ENCODE measurements at places on chromosomes 7 and 10.

DNA sequence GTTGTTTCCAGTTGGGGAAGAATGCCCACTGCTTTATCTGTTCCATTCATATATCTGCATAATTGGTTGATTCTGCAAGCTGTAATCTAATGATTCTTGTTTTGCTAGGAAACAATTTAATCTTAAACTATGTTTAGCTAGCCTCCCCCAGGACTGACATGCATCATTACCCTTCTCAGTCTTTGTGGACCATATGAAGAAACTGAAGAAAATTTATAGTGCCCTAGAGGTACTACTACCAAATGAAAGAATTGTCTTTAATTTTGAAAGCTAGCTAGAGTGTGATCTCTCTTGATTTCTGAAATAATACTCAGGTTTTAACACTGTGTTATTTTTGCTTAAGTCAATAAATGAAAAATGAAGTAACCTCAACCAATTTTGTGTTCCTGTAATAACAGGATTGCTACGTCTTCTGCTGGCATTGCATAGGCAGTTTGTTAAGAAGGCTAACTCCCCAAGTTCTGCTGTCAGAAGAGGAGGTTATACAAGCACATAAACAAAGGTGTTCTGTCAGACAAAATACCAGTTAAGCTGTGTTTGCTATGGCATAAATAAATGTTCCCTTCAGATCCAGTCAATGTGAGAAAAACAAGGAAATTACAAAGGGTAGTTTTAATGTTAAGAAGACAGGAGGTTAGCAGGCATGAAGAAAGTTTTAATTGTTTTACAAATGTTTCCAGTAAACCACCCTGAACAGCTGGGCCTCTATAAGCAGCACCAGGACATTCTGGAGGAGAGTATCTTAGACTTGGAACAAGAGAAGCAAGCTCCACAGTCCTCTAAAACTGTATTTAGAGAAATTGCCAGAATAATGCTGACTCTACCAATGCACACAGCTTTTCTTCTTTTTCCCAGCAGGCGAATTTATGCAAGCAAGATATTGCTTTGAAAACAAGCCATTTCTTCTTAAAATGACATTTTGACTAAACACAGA is 90.3 kb upstream of the CTTNBP2 start:
- no peak for DNase-seq

- DNase-seq, result no peak
Measured at GRCh38 chr10:44963772-44964633, 4.4 kb downstream of the RASSF4 start.

DNA sequence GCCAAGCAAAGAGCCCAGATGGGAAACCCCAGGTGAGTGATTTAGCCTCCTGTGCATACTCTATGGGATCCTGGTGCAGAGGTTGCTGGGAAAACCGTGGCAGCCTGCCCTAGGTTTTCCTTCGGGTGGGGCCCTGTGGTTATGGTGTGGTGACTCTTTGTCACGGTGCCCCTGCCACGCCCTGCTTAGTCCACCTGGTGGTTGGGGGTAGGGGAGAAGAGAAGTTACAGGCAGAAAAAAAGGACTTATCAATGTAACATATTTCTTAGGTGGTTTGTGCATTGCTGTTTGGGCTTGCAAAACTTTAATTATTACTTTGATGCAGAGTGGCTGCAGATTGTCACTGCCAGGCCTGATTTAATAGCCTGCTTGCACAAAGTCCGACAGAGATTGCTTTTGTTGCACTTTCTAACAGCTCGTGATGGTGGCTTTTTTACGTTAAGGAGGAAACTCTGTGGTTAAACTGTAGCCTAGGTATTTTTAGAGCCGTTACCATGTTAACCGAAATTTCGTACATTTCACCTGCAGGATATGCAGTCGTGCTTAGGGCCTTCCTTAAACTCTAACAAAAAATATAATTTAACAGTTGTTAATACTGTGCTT is 197.4 kb downstream of the RNLS start:
- DNase-seq, result no peak

DNA sequence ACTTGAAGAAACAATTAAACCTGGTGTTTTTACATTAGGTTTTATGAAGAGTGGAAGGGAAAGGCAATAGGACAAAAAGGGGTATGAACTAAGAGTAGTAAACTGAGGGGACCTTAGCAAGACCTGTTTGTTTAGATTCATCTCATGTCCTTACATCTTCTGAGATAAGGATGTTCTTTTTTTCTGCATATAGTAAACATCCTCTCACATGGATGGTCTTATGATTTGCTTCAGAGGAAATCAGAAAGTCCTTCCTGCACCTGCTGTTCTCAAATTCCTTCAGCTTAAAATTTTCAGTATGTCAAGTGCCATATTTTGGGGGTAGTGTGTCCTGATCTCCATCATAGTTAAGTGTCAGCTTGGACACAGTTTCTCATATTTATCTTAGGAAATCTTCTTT is 232.6 kb downstream of the ADK start:
- DNase-seq, result no peak

DNA sequence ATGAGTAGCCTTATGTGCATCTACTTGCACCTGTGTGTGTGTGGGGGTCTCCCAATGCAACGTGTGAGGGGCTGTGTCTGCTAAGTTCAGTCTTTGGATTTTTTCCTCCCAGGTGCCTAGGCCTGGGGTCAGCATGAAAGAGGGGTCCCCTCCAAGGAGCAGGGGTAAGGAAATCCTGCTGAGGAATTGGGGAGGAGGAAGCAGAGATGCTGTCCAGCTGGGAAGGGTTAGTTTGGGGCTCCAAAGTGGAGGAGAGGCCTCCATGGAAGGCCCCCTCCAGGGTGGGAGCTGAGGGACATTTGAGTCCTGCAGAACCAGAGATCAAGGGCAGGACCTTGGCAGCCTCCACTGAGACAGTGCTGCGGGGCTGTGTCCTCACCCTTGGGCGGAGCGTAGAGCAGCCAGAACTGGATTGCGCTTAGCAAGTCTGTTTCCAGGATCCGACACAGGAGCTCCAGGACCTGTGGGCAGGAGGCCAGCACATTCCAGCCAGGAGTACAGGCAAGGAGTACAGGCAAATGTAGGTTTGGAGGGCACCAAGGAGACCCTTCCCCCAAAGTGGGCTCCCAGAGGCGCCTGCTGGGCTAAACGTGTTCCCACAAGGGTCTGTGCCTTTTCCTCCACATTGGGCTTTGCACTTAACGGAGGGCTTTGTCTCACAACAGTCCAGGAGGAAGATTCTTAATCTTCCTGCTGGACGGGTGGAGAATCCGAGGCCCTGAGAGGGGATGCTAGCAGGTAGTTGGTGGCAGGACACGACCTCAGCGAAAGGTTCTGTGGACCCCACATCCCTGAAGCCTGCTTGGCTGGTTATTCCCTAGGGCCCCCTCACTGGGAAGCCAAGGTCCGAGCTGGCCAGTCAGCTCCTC is 10.1 kb downstream of the TBATA start:
- DNase-seq, result no peak

- no peak for DNase-seq
Measured at GRCh38 chr7:127881564-127881963, 149.7 kb downstream of the LRRC4 start.

DNA sequence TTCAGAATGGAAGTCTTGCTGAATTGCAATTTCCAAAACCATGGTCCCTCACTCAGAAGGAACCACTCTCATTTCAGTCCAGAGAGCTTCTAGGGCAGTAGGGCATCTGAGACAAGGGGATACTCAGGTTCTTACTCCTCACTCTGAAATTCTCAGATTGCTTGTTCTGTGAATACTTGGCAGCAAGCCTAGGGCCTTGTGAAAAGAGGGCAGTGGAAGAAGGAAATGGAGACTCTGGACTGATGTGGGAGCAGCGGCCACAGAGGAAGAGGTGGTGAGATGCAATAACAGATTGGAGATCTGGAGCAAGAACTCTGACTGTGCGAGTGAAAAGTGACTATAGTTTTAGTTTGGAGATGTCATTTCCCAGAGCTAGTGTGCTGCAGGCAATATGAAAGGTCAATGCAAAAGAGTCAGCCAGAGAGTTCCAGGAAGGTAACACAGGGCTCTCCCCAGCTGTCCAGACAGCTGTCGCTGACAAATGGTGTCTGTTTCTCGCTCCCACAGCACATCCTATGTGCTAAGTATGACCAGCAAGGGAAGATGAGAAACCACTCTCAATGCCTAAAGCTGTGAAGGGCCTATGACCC is 291.6 kb upstream of the KIAA1217 start:
- no peak for DNase-seq

DNA sequence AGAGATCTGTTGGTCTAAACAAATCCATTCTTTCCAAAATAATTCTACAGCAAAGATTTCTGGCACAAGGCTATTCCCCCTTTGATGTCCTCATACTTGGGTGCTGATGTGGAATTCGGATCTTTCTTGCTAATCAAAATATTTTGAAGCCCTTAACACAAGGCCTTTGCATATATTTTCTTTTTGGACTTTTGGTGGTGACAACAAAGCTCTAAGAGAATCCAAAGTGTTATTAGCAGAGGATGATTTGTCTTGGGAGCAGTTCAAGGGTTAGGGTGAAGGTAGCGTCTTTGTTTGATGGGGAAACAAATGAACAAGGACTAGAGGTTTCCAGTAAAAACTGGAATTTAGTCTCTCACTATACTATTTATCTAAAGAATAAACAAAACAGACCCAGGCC is 197.9 kb downstream of the CDCA7L start:
- no peak for DNase-seq

DNA sequence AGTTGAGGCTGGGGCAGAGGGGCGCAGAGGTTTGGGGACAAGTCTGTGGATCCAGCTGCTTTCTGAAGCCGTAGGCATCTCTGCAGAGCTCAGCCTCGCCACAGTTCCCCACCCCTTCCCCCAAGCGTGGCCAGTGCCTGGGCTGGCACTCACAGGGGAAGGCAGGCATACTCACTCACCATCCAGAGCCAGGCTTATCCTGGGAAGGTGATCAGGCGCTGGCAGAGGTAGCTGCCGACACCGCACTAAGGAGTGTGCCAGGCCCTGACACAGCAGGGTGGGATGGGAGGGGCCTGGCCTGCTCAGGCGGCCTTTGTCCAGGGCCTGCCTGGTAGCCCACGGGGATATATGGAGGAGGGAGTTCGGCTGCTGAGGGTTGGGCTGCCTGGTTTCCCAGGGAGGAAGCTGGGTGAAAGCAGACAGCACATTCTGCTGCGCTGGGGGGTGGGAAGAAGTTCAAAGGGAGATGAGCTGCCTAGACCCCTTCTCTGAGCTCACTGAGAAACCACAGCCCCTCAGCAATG is 15.9 kb downstream of the VSIR start:
- no peak for DNase-seq

- no peak for DNase-seq
Measured at GRCh38 chr10:51066231-51066630, 8.1 kb upstream of the PRKG1 start.

DNA sequence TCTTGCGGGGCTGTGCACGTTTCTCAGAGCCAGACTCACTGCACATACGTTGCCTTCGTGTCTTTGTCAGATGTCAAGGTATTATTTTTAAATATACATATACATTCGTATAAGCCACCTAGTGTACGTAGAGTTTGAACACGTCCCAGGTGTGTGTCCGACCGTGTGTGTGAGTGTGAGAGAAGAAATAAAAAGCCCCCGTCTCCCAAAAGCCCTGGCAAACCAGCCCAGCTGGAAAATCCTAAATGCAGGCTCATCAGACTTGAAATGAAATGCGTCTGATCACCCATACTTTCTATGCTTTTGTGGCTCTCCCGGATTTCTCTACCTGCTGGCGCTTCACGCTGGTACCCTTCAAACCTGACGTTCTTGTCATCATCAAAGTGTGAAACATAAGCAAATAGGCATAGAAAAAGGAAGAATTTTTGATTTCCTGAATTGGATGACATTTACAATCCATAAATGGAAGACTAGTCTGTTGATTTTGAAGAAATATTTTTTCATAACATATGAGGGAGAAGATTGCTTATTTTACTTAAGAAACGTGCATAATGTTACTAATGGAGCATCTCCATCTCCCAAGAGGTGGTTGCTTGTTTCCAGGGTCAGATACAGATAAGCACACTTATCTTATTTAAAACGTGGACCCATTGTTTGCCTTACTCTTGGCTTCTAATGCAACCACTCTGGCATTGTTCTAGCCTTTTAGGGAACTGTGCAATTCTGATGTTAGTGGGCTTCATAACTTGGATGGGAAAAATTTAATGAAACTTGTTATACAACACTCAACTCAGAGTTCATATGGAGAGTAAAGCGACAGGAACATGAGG is 971 bp downstream of the PRKG1 start:
- no peak for DNase-seq

- no peak for DNase-seq
Measured at GRCh38 chr7:145474009-145474686, 638.3 kb upstream of the TPK1 start.

- no peak for DNase-seq
Measured at GRCh38 chr10:52993109-52993508, 220.5 kb upstream of the MBL2 start.

DNA sequence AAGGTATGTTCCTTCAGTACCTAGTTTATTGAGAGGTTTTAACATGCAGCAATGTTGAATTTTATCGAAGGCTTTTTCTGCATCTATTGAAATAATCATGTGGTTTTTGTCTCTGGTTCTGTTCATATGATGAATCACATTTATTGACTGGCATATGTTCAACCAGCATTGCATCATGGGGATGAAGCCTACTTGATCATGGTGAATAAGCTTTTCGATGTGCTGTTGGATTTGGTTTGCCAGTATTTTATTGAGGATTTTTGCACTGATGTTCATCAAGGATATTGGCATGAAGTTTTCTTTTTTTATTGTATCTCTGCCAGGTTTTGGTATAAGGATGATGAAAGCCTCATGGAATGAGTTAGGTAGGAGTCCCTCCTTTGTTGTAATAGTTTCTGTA is 204.0 kb upstream of the GNAI1 start:
- peak; percentile 38 for DNase-seq

- no peak for DNase-seq
Measured at GRCh38 chr7:131591687-131592319, 35.4 kb upstream of the PODXL start.

- peak; percentile 96 for DNase-seq
Measured at GRCh38 chr10:114632869-114633715, 25.0 kb downstream of the ABLIM1 start.

DNA sequence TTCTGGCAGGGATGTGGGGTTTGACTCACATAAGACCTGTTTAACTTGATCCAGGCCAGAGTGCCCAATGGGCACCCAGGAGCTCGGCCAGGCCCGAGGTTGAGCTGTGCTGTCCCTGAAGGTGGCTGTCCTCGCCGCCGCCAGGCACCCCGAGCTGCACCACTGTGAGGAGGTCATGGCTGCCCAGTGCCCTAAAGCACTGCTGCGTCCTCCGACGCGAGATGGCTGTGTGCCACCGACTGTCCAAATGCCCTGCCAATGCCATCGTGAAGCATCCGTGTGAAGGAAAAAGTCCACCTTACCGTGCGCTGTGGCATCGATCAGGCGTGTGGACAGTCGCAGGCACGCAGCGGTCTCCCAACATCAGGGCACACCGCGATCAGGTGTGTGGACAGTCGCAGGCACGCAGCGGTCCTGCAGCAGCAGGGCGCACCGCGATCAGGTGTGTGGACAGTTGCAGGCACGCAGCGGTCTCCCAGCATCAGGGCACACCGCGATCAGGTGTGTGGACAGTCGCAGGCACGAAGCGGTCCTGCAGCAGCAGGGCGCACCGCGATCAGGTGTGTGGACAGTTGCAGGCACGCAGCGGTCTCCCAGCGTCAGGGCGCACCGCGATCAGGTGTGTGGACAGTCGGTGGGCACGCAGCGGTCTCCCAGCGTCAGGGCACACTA is 120.3 kb downstream of the VIPR2 start:
- no peak for DNase-seq

- peak; percentile 81 for DNase-seq
Measured at GRCh38 chr7:136086712-136087111, 109.6 kb upstream of the MTPN start.

Data from fibroblast of skin of abdomen (primary cell).